Left lung (tissue), 14 donors: ENCODE measurements at places on chromosomes 16 and 17. TPM values are rescaled to one million over a fixed set of nuclear protein-coding genes. Genes with fewer than 3 reads are reported as not detected.

DNA sequence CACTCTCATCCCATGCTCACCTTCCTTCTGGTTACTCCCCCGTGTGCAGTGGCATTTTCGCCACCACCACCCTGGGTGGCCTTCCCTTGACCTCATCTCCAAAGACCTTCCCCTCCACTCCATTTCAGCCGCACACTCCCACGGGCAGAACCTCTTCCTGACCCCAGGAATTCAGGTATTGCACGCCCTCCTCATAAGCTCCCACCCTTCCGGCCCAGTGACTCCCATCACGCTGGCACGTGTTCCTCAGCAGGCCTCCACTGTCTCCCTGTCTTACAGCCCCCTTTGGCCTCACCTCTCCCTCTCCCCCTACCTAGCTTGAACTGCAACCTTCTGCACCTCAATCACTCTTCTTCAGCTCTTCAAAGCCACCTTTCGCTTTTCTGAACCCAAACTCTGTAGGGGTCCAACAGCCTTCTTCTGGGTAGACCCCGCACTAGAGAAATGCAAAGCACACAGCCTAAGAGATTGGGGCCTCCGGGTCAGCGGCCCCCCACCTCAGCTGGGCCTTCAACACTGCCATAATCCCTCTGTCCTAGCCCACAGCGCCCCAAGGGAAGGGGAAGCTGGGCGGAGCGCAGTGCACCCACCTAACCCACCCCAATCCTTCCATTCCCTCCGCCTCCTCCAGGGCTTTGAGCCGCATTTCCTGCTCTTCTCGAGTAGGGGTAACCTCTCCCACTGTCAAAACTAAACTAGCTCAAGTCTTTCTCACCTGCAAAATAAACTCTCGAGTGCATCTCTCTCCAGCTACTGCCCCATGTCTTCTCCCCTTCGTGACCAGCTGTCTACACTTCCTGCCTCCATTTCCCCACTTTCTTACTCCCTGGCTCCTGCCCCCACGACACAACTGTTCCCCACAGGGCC, 1.7 kb upstream of the TMEM97 start:
- DNase-seq: no peak

The TBC1D26 gene
- 1.1 TPM for polyA plus RNA-seq

GRCh38 chr17:7393613-7394451, 493 bp downstream of the PLSCR3 start:
- no peak for DNase-seq

GRCh38 chr16:23537390-23537789, 19.8 kb downstream of the EARS2 start:
- DNase-seq: no peak

GRCh38 chr16:59484833-59485516, 750.9 kb upstream of the GOT2 start:
- no peak for DNase-seq
